ENCODE measurements at places on chromosomes 2 and 18.

DNA sequence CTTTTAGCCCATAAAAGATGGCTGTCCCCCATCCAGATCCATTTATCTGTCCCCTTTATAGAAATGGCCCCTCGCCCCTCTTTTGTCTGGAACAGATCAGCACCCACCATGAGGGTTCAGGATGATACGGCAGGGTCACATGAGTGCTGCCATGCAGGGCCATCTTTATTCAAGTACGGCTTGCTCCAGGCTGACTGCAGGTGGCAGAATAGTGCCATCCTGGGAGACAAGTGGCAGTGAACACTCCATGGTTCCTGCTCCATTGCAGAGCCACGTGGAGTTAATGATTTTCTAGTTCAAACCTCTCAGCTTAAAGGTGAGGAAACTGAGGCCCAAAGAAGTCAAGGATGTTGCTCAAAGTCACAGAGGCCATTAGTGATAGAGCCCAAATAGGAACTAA is 180.6 kb downstream of the CLIP4 start:
- DNase-seq, result no peak

- no peak for DNase-seq
Measured at GRCh38 chr18:58213440-58213839, 169.4 kb downstream of the NEDD4L start.

DNA sequence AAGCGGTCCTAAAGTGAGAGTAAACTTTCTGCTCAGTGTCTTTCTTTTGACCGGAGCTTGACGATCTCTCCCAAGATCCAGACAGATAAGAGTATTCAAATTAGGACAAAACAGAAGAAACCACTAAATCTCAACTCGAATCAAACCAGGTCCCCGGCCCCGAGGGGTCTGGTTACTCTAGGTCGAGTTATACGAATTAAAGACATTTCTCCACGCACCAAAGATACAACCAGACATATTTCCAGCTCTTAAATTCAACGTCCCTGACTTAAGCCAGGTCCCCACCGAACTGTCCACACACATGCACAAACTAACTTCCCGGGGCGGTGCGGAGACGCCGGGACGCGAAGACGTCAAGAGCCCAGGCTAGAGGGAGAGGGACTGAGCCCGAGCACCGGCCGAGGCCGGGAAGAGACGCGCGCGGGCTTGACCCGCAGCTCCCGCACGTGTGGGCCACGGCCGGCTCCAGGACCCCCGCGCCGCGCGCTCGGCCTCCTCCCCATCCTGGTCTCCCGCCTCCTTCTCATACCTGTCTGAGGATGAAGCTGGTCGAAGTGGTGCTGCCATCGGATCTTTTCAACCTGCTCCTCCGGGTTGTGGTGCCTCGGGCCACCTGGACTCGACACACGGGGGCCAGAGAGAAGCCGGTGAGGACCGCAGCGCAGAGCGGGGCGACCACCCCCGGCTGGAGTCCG is 896 bp downstream of the CACNB4 start:
- no peak for DNase-seq

DNA sequence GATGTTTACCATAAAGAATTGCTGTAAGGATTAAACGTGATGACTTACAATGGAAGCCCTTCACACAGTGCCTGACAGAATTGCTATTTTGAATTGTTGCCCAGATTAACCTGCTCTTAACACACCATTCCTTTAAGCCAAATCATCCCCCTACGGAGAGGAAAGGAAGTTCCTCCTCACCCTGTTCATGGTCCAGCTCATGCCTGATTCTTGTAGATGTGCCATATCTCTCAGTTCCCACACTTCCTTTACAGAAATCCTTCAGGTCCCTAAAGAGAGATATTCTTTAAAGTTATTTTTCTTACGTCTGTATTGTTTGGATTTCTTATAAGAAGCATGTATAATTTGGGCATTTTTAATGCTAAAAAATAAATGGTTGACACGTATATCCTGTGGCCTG is 127.5 kb upstream of the DAPL1 start:
- DNase-seq, result no peak

DNA sequence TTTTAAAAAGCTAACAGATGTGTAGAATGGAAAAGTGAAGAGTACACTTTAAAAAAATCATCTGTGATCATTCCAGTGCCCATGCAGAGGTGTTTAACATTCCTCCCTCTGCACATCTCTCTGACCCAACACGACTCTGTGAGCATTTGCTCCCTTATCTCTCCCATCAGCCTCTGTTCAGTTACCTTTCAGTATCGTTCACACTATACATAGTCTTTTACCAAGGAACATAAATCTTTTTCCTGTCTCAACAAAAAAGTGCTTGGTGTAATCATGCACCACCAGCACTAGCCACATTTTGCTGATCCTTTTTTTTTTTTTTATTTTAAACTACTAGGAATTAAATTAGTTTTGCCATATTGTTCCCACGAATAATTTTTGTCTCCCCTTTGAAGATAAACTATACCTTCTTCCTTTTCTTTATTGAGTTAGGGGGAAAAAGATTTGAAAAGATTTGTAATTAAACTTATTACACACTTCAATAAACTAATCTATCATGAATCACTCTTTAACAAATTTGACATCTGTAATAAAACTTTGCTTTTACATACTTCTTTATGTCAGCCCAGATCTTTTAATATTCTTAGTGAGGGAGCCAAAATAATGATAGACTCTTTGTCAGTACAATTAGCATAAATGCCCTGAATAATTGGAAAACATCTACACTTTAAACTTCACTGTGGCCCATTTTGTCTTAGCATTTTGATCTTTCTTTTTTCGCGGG is 489.8 kb upstream of the FANCL start:
- DNase-seq, result no peak

DNA sequence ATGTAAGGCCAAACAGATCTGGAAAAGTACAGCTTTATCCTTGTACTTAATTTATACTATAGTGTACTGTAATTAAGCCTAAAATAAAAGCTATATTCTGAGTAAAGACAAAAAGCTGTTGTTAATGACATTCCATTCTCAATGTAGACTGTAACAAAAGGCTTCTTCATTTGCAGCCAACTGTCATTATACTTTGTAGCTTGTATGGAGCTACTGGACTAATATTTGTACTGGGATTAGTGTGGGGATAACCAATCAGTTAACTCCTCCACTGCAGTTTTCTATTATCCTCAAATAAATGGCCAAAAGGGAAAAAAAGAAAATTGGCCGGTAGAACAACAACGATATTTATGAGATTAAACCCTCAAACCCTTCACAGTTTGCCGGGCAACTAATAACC is 66.5 kb downstream of the STK39 start:
- DNase-seq, result no peak

- no peak for DNase-seq
Measured at GRCh38 chr2:97936199-97936598, 59.5 kb downstream of the TMEM131 start.

DNA sequence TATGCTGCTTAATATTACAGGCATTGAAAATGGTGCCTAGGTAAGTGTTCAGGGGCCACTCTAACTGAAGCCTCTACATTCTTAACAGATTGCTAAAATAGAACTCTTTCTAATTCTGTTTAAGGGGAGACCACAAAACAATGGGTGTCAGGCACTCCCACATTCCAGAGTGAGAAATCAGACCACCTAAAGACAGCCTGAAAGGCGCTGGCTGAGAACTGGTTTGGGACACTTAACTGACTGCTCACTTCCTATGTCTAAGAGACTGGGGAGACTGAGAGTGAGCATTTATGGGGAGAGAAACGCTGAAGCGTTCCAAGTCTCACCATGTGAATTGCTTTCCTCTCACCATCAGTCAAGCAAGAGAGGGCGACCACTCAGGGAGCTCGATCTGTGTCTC is 108.8 kb upstream of the ITGB6 start:
- no peak for DNase-seq

- no peak for DNase-seq
Measured at GRCh38 chr2:138391946-138392345, 109.6 kb upstream of the SPOPL start.
